ENCODE measurements at places on chromosomes 2 and 18. TPM values are rescaled to one million over a fixed set of nuclear protein-coding genes. Genes with fewer than 3 reads are reported as not detected.

- no peak for DNase-seq
These were observed 5.8 kb upstream of the MARCHF7 start for GRCh38 chr2:159706385-159706980.

The MYO5B gene
- total RNA-seq: not detected

GRCh38 chr18:48036641-48037421, 106.4 kb upstream of the SMAD2 start:
- DNase-seq: peak; percentile 56

- peak; percentile 65 for DNase-seq
These were observed 40.7 kb upstream of the RAB27B start for GRCh38 chr18:54787616-54788015.

GRCh38 chr2:28904802-28905457, 10.5 kb downstream of the WDR43 start:
- DNase-seq: no peak

The ATP6V1C2 gene
- not detected for total RNA-seq

GRCh38 chr18:59340817-59341216, 18.2 kb downstream of the LMAN1 start:
- no peak for DNase-seq

The TRIM54 gene
- total RNA-seq: not detected

The LONRF2 gene
- under 0.01 TPM for total RNA-seq

GRCh38 chr2:158138255-158138654, 36.6 kb downstream of the UPP2 start:
- no peak for DNase-seq

The USP14 gene
- 13.9 TPM for total RNA-seq

DNA sequence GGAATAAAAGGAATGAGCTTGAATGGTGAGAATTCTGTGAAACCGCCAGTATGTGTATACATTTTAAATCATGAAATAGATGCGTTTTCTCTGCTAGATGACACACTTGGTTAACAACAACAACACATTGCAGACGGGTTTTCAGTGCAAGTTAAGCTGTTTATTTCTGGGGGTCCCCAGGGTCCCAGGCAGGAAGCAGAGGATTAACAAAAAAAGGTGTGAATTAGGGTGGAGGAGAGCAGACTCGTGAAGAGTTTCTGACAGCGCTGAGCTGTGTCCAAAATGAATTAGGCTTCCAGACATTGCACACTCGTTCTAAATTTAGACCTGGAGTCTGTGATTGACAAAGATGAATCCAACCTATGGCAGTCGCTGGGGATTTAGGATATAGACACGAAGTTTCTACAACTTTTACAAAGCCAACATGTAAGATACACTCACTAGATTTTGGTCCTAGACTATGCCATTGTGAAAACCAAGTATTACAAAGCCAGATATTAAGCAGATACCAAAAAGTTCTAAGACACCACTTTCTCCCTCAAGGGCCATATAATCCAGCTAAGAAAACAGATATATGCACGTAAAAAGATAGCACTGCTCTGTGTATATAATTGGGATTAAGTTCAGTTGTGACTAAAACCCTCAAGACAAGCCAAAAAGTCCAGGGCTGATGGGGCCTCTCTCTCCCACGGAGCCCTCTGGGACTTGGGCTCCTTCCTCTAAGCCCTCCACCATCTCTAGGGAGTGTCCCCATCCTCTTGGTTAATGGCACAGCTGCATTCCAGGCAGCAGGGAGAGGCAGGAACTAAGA, 120.2 kb downstream of the ACAA2 start:
- DNase-seq: no peak

DNA sequence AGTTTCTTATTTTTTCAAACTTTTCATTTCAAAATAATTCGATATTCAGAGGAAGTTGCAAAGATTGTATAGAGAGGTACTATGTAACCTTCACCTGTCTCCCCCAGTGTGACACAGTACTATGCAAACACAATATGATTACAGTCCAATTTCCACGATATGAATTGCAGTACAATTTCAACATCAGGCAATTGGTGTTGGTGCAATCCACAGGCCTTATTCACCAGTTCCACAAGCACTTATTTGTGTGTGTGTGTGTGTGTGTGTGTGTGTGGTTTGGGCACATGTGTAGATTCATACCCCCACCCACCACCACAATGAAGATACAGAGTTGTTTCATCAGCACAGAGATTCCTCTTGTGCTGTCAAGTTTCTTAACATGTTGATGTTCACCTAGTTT, 69.7 kb upstream of the ARL4C start:
- no peak for DNase-seq

The TEKT4 gene
- not detected for total RNA-seq

DNA sequence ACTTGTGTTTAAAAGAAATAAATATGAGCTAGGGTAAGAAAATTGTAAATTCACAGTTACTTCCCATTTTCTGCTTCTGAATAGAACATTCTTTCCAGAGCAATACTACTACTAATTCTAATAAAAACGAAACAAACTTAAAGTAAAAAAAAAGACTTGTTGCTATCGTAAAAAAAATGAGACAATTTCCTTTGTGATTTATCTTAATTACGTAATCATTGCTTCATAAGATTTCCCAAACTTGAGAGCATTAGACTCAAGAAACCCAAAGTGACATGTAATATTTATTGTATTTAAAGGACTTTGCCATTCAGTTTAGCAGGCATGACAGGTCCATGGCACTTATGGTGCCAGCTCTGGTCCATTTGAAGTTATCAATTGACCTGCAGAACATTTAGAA, 153.8 kb downstream of the AQP4 start:
- DNase-seq: no peak

DNA sequence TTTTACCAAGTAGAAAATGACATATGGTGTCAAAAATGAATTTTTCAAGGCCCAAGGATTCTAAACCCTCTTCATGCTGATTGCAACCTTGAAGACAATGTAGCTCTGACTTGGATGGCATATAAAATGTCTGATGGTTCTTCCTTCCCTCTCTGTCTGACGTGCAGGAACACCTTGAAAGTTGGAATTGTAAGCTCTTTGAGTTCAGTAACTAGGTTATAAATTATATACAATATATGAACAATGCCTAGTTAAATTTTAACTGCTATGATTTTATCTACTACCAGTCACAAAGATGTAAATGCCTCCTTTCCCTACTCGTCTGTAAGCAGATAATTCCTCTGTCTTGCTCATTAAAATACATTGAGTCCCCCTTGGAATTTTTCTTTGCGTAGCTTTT, 89.5 kb upstream of the TMEM17 start:
- DNase-seq: no peak

DNA sequence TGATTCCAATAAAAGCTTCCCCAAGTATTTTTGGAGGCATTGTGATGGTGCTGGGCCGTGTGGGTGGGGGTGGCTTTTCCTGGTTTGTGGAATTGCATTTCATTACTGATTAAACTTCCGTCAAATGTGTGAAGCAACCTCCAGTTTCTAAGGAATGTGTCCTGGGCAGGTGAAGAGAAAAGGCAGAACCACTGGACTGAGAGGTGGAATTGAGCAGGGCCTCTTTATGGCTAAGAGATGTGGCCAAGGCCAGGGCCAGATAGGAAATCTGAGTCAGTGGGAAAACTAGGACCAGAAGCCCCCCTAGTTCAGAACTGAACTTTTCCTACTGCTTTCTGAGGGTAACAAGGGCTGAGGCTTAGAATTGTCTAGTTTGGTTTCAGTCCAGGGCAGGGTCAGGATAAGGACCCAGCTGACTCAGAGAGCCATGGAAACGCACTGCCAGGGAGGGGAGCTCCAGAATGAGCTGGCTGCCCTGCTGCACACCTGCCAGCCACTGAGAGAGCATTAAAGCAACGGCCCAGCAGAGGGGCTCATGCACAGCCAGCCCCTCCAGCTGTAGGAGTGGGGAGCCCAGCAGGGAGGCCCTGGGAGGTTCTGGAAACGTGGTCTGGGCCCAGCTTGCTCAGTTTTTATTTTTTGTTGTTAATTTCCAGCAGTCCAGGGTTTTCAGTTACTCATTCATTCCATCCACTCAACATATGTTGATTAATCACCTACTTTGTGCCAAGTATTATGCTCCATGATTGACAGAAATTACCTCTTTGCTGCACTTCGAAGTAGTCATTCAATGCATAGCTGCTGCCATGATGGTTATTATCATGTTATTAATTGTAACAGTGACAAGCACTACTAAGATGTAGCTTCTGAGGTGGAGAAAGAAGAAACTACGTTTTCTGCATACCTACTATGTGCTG, 156.1 kb downstream of the MSH2 start:
- DNase-seq: peak; percentile 59

DNA sequence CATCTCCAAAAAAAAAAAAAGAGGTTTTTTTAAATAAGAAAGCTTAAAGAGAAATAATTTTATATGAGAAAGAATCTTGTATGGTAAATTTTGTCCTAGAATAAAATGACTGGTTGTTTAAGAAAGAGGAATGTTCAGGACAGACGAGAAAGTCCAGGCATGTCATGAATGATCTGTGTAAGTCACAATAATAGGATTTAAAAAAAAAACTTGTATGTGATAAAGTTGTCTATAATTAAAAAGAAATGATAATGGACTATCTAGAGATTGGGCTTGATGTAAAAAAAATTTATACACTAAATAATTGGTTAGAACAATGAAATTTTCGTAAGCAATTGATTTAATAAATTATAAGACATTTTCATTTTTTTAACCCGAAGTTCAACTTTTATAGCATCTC, 71.7 kb upstream of the ABCA12 start:
- no peak for DNase-seq
